ENCODE measurements at places on chromosomes 5 and 9. TPM values are rescaled to one million over a fixed set of nuclear protein-coding genes. Genes with fewer than 3 reads are reported as not detected.

GRCh38 chr9:116212986-116213692, 59.5 kb downstream of the PAPPA start:
- no peak overlapping the region for H3K27ac ChIP-seq
- H3K36me3 ChIP-seq = no peaks in the 10 kb centered on the region
- DNase-seq = no peak

GRCh38 chr5:72658761-72659540, 151.7 kb upstream of the ZNF366 start:
- no peak for DNase-seq
- H3K36me3 ChIP-seq = no peaks in the 10 kb centered on the region
- no peaks in the 10 kb centered on the region for H3K4me1 ChIP-seq
- peaks cover 6% of the 10 kb centered on the region for H3K27me3 ChIP-seq
- no peak overlapping the region for H3K4me3 ChIP-seq

DNA sequence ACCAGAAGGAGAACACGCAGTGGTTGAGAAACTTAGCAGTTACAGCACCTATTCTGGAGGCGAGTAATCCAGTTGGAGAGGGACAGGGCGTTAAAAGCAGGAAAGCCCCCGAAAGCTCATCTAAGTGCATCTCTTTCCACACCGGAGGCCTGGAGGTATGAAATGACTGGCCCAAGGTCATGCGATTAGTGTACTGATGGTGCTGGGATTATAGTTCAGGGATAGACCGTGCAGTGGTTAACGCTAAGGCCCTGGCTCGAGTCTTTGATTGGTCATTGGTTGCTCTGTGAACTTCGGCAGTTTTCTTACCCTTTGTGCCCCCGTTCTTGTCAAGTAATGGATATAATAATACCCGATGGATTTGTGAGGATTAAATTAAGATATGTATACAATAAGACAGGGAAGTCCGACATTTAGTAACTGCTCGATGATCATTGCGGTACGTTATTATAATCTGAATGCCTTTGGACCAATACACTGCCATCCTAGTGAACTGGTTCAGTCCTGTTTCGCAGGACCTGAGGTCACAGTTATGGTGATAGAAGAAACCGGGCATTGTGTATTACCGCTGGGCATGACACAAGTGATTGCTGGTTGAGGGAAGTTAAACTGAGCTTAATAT, 960 bp downstream of the CANX start:
- peak overlapping the region; percentile 100 for H3K4me3 ChIP-seq
- peak; percentile 44 for DNase-seq
- H3K27me3 ChIP-seq = no peaks in the 10 kb centered on the region
- peaks cover 42% of the 10 kb centered on the region for H3K36me3 ChIP-seq

- no peak overlapping the region for H3K27ac ChIP-seq
- no peaks in the 10 kb centered on the region for H3K36me3 ChIP-seq
- no peak overlapping the region for H3K4me3 ChIP-seq
- H3K27me3 ChIP-seq = peaks cover 2% of the 10 kb centered on the region
- DNase-seq = no peak
Observed at GRCh38 chr5:66967826-66968262, 228.8 kb downstream of the CD180 start.

DNA sequence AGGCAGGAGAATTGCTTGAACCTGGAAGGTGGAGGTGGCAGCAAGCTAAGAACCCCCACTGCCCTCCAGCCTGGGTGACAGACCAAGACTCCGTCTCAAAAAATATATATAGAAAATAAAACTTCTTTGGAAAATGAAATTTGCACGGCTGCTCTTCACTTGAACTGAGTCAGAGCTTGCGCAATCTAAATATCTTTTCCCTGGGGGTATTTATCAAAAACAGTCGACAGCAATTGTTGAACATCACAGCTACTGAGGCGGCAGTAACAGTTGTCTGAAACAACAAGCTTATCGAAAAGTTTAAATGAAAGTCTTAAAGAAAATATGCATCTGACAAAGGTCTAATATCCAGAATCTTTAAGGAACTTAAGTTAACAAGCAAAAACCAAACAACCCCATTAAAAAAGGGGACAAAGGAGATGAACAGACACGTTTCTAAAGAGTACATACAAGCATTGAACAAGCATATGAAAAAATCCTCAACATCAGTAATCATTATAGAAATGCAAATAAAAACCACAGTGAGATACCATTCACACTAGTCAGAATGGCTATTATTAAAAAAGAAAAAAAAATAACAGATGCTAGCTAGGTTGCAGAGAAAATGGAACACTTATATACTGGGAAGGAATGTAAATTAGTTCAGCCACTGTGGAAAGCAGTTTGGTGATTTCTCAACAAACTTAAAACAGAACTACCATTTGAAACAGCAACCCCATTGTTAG, 153.6 kb upstream of the CDH9 start:
- no peak overlapping the region for H3K4me3 ChIP-seq
- H3K36me3 ChIP-seq = no peaks in the 10 kb centered on the region
- no peaks in the 10 kb centered on the region for H3K4me1 ChIP-seq
- no peak overlapping the region for H3K27ac ChIP-seq
- H3K27me3 ChIP-seq = no peaks in the 10 kb centered on the region

DNA sequence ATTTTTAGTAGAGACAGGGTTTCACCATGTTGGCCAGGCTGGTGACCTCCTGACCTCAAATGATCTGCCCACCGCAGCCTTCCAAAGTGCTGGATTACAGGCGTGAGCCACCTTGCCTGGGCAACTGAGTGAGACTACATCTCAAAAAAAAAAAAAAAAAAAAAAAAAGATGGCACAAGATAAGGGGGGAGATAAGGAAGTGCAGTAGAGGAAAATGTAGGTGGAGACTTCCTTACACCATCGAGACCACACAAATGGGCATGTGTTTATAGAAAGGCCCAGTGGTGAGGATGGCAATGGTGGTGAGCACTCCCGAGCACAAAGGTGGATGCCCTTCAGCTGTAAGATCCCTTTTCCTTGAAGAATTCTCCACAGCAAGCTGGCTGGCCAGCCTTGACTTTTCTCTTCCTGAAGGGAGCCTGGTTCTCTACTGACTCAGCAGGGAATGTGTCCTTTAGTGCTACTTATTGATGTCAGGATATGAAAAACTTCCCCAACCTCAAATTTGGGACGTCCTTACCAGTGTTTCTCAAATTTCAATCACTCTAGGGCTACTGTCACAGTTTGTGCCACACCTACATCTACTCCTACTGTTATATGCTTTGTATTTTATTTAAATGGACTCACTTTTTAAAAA, 28.2 kb downstream of the ERGIC1 start:
- no peak for DNase-seq
- H3K36me3 ChIP-seq = peaks cover 7% of the 10 kb centered on the region
- H3K27ac ChIP-seq = no peak overlapping the region
- no peaks in the 10 kb centered on the region for H3K27me3 ChIP-seq

Gene PRR16
- total RNA-seq = not detected

GRCh38 chr5:111680737-111681413, 76.1 kb downstream of the NREP start:
- H3K4me1 ChIP-seq = no peaks in the 10 kb centered on the region
- no peaks in the 10 kb centered on the region for H3K27me3 ChIP-seq
- H3K36me3 ChIP-seq = no peaks in the 10 kb centered on the region
- H3K4me3 ChIP-seq = no peak overlapping the region

Gene TMC1
- not detected for total RNA-seq

GRCh38 chr5:157324237-157324636, 58.3 kb downstream of the CYFIP2 start:
- H3K4me3 ChIP-seq = no peak overlapping the region
- no peak for DNase-seq
- H3K36me3 ChIP-seq = peaks cover 28% of the 10 kb centered on the region
- no peak overlapping the region for H3K27ac ChIP-seq
- no peaks in the 10 kb centered on the region for H3K27me3 ChIP-seq
- peaks cover 22% of the 10 kb centered on the region for H3K4me1 ChIP-seq

DNA sequence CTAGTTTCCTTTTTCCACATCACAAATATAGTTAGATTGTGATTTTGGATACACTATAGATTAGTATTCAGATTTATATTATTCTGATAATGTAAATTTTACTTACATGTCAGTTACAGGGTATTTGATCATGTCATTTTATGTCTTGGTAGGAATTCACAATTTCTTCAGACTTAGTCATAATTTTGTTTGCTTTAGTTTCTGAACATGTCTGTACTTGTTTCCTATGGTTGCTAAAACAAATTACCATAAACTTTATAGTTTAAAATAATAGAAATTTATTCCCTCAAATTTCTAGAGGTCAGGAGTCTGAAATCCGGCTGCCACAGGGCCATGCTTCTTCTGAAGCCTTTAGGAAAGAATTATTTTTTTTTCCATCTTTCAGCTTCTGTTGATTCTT, 1817.2 kb upstream of the CDH9 start:
- H3K27me3 ChIP-seq = no peaks in the 10 kb centered on the region
- no peak overlapping the region for H3K4me3 ChIP-seq
- no peaks in the 10 kb centered on the region for H3K36me3 ChIP-seq
- no peak for DNase-seq

Gene ABCA2
- 4.2 TPM for total RNA-seq

Gene SPINK13
- total RNA-seq = not detected

- peaks cover 8% of the 10 kb centered on the region for H3K27me3 ChIP-seq
- no peak for DNase-seq
- H3K27ac ChIP-seq = no peak overlapping the region
- H3K36me3 ChIP-seq = no peaks in the 10 kb centered on the region
- no peak overlapping the region for H3K4me3 ChIP-seq
- no peaks in the 10 kb centered on the region for H3K4me1 ChIP-seq
Observed at GRCh38 chr9:134984372-134985265, 66.9 kb upstream of the FCN1 start.

- H3K36me3 ChIP-seq = no peaks in the 10 kb centered on the region
- no peak overlapping the region for H3K4me3 ChIP-seq
- no peaks in the 10 kb centered on the region for H3K4me1 ChIP-seq
- DNase-seq = no peak
- no peaks in the 10 kb centered on the region for H3K27me3 ChIP-seq
Observed at GRCh38 chr5:8945972-8946371, 599.9 kb downstream of the SEMA5A start.

GRCh38 chr9:69273161-69273560, 51.9 kb upstream of the ENTREP1 start:
- no peaks in the 10 kb centered on the region for H3K4me1 ChIP-seq
- DNase-seq = no peak
- H3K36me3 ChIP-seq = no peaks in the 10 kb centered on the region

Gene MIER3
- total RNA-seq = 16.7 TPM

DNA sequence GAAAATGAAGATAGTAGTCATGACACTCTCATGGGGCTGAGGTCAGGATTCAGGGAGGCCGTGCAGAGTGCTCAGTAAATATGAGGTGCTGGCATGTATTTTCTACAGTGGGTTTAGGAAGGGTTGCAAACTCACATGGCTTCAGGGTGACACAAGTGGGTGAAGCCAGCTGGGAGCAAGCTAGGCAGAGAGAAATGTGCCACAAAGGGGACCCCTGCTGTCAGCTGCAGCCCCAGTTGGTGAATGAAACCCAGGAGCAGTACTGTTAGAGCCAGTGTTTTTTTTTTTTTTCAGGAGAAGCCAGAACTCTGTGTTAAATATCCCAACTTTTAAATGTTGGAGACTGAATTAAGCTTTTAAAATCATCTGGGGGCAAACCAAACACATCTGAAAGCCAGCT, 75.3 kb downstream of the INSYN2B start:
- no peaks in the 10 kb centered on the region for H3K27me3 ChIP-seq
- peaks cover 21% of the 10 kb centered on the region for H3K36me3 ChIP-seq
- peaks cover 11% of the 10 kb centered on the region for H3K4me1 ChIP-seq
- H3K27ac ChIP-seq = peak overlapping the region; percentile 16

GRCh38 chr9:5529683-5530221, 19.4 kb downstream of the PDCD1LG2 start:
- no peak overlapping the region for H3K27ac ChIP-seq
- H3K27me3 ChIP-seq = no peaks in the 10 kb centered on the region
- H3K4me3 ChIP-seq = no peak overlapping the region
- DNase-seq = no peak

- no peaks in the 10 kb centered on the region for H3K36me3 ChIP-seq
- H3K4me1 ChIP-seq = peaks cover 13% of the 10 kb centered on the region
- H3K27ac ChIP-seq = peak overlapping the region; percentile 97
- no peaks in the 10 kb centered on the region for H3K27me3 ChIP-seq
Observed at GRCh38 chr5:163502521-163502920, 2.9 kb upstream of the MAT2B start.

DNA sequence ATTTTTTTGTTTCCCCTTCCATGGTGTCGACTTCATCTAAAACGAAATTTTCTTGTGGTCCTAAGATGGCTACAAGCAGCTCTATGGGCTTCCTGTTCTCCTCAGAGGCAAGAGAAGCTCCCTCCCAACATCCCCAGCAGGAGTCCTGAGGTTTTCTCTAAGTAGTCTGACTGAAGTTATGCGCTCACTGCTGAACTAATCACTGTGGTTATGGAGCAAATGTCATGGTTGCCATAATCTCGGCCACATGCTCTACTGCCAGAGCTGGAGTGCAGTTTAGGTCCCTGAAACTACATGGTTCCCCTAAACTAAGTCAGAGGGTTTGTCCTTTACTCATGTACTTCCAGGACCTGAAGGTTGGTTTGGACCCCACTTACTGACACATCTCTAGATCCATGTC, 68.0 kb upstream of the MAMDC2 start:
- no peak overlapping the region for H3K4me3 ChIP-seq
- no peak for DNase-seq
- peaks cover 16% of the 10 kb centered on the region for H3K27me3 ChIP-seq
- no peaks in the 10 kb centered on the region for H3K4me1 ChIP-seq

Gene NUTM2G
- not detected for total RNA-seq

DNA sequence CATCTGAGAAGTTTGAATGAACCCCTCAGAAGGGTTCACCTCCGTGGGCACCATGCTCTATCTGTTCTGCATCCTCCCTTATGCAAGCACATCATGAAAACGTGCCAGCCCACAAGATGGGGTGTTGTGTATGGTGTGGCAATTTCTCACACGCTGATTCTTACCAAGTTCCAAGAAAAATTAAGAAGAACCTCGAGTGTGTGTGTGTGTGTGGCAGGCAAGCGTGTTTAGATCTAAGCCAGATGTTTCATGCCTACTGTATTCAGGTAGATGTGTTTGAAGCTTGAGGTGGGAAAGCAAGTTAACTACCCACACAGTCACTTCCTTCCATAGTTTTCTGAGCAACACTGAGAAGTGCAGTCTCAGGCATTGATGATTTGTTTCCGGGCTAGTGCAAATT, 77.7 kb upstream of the GNA14 start:
- peak overlapping the region; percentile 4 for H3K4me3 ChIP-seq
- H3K4me1 ChIP-seq = peaks cover 36% of the 10 kb centered on the region
- no peaks in the 10 kb centered on the region for H3K27me3 ChIP-seq
- peaks cover 44% of the 10 kb centered on the region for H3K36me3 ChIP-seq

Gene HSPA4
- 302 TPM for total RNA-seq
